ENCODE measurements at places on chromosomes 4 and X.
A peak's percentile ranks its signal among the peaks of the same experiment; 100 is the strongest.

DNA sequence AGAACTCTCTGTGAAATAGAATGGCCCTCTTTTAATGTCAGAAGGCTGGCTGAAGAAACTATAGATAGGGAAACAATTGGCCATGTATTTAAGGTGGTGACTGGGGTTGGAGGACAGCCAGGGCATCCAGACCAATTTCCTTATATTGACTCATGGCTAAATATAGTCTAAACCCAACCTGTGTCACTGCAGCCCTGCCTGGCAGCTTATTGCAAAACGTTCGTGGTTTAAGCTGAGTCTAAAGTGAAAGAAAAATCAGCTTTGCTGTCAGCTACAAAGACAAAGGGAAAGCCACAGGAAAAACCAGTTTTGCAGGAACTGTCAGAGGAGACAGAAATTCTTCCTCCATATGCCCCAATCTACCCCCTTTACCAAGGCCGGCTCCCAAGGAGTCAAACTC lies 902.8 kb upstream of the NDST4 start:
- no peak for DNase-seq

GRCh38 chrX:112636288-112636687 lies 43.5 kb downstream of the LHFPL1 start:
- no peak for DNase-seq

DNA sequence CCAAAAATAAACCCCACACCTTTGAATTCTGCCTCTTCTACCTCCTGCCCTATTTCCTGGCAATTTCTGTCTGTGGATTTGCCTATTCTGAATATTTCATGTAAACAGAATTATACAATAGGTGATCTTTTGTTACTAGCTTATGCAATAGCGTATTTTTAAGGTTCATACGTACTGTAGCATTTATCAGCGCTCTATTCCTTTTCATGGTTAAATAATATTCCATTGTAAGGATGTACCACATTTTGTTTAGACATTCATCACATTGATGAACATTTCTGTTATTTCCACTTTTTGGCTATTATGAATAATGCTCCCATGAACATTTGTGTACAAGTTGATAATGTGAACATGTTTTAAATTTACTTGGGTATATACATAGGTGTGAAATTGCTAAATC lies 780.4 kb upstream of the MAGEB2 start:
- no peak for DNase-seq

- DNase-seq = peak; percentile 77
Observed at GRCh38 chr4:1748465-1748995, 27.2 kb downstream of the TACC3 start.

GRCh38 chr4:125321709-125322365 lies 7.1 kb downstream of the FAT4 start:
- DNase-seq = no peak

GRCh38 chr4:85165808-85166207 lies 199.3 kb upstream of the WDFY3 start:
- DNase-seq = no peak

GRCh38 chr4:78645853-78646757 lies 94.5 kb downstream of the ANXA3 start:
- no peak for DNase-seq

DNA sequence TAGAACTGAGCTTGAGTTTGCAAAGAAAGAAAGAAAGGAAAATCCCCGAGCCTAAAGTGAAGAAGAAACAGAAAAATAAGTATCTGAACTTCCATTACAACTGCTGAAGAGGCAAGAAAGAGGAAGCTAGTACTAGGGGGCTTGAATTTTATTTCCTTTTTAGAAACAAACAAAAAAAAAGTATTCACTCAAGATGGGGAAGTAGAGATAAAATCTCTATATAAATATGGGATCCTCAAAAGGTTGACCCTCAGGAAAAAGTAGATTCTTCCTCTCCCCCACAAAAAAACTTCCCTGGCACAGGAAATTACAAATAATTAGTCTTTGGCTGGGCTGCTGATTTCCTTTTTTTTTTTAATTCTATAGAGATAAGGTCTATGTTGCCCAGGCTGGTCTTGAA lies 16.0 kb downstream of the LRBA start:
- DNase-seq = no peak

- no peak for DNase-seq
Observed at GRCh38 chr4:92172203-92172602, 131.6 kb upstream of the GRID2 start.

DNA sequence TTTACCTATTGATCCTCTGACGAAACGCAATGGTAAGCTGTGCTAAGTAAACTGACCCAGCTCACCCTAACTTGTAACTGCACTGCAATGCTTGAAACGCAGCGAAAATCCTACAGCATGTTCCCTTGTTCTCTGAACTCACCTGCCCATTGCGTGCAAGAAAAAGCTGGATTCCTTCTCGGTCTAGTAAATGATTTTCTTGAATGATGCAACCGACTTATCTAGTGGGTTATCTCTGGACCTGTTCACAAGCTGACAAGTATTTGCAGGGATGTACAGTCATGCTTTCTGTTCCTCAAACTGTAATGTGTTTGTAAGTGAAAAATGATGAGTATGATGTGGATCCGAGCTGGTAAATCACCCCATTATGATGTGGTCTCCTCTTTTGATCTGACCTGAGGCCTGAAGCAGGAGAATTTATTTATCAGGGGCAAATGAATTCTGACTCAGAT lies 140.1 kb downstream of the BTC start:
- no peak for DNase-seq

GRCh38 chr4:64144994-64145393 lies 264.3 kb downstream of the TECRL start:
- DNase-seq = no peak

DNA sequence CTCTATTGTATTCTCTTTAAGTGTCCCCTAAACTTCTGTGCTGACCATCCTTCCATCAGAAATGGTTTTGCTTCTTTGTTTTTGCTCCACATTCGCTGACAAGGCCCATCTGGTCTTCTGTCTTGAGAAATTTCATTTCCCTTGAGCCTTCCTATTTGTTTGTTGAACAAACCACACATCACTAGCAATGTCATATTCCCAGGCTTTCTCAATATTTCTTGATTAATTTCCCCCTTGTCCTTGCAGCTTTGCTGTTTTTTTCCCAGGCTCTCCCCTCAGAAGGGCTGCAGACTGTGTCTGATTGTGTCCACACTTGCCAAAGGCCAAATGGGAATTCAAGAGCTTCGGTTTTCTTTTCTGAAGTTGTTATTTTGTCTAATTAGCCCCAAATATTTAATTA lies 158.9 kb downstream of the MID1IP1 start:
- no peak for DNase-seq

DNA sequence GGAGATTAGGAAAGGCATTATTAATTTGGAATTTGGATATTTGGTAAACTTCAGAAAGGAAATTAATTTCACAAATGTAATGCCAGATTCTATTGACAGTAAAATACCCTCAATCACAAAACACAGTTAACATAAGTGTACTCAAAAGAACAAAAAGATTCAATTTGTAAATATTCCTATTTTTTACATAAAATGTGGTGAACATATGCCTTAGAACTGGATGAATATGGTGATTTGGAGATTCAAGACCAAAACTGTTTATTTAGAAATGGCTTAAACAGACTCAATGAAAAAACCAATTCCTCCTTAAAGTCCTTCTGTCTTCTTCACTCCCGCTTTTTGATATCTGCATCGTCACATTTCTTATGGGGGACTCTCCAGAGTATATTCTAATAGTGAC lies 417.6 kb upstream of the TENM3 start:
- DNase-seq = no peak

DNA sequence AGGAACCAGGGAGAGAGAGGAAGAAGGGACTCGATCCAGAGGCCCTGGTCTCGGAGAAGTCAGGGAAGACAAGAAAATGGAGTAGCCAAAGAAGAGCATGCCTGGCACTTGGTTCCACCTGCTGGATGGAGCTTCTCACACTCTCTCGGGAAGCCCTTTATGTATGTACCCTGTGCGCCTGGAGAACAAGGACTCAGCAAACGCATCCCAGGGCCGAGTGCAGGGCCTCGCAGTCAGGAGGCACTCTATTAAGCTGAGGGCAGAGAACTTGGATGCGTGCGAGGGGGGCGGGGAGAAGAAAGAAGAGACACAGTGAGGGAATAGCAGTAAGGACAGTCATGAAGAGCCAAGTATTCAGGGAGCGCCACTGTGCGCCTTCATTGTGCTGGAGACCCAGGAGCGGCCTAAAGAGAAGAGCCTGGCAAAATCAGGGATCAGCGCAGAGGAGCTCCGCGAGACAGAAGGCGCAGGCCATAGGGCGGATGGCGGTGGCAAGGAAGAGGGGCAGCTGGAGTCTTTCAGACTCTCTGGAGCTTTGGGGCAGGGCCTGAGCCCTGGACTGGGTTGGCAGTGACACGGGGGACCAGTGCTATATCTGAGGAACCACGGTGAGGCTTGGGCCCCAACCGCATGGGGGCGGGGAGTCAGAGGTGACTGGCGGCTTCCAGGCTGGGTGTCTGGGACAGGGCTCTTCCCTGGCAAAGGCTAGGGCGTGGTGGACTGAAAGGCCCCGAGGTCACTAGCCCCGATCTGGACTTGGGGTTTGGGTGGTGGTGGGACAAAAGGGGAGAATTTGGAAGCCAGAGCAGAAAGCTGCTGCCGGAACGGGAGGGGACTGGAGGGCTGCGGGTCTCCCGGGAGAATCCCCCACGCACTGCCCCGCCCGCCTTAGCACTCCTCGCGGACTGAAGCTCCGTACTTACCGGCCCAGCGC lies 1.9 kb upstream of the SEPTIN6 start:
- DNase-seq = no peak
